ENCODE measurements at places on chromosomes 1 and 21. TPM values are rescaled to one million over a fixed set of nuclear protein-coding genes. Genes with fewer than 3 reads are reported as not detected.

DNA sequence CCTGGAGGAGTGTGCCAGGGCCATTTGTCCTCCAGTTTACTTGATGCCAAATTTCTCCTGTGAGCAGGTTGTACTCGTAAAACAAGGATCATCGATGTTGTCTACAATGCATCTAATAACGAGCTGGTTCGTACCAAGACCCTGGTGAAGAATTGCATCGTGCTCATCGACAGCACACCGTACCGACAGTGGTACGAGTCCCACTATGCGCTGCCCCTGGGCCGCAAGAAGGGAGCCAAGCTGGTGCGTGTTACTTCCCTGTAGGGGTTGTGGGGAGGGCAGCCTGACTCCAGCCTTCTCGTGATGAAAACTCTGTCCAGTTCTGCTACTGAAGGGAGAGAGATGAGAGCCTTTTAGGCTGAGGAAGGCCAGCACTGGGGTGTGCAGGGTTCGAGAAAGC is 2.2 kb downstream of the RPS8 start:
- no peak for DNase-seq

- DNase-seq = no peak
These were observed 157.2 kb downstream of the KIF26B start for GRCh38 chr1:245311887-245312536.

- DNase-seq = no peak
These were observed 2.5 kb downstream of the VWA1 start for GRCh38 chr1:1437904-1438376.

DNA sequence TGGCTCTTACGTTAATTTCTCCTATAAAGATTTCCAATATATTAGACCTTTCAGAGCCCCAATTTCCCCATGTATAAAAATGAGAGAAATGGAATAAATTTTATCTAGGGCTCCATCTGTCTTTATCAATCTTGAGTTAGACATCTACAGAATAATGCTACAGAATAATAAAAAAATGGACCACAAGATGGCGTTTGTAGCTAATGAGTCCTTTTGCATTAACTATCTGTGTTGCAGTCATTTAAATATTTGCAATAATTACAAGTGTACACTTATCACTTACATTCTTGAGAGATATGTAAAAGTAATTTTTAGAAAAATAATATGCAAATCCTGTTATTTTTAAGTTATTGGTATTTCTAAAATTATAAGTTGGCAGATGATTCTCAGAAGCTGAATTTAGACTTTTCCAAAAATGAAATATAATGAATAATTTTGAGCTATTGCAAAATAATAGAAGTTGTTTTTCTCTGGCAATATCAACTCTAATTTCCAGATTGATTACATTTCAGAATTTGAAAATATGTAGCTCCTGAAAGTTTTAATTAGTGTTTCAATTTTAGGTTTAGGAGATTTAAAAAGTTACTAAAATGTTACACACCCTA is 87.7 kb downstream of the SNX7 start:
- DNase-seq = no peak

LMX1A gene
- not detected for polyA plus RNA-seq
